WTC11 (cell line): ENCODE measurements at places on chromosomes 11 and 22.

DNA sequence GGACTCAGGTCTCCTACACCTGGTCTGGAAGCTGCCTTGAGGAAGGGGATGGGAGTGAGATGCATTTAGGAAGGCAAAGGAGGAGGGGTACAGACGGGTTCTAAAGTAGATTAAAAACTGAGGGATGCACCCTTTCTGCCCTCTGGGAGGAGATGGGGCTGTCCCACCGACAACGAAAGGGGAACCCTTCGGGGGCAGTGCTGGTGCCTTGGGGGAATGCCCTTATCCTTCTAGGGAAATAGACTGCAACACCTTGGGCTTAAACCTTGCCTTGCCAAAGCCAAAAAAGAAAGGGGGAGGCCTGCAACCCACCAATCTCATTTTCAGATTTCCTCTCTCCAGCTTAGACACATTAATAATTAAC, 89.8 kb downstream of the PLEKHA7 start:
- DNase-seq, result no peak

DNA sequence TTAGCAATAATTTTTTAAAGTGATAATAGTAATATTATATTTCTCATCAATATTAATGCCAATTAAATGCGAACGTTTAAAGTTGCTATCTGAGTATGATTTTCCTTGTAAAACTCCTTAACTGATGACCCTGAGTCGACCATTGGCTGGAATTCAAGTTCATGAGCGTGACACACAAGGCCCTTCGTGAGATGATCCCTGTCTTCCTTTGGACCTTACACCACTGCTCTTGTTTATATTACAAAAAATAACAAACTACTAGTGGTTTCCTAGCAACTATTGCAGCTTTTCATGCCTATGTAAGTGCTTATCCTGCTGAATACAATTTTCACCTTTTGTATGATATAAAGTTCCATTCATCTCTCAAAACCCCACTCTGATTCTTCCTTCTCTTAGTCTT, 752.9 kb downstream of the CNTN5 start:
- DNase-seq, result no peak

DNA sequence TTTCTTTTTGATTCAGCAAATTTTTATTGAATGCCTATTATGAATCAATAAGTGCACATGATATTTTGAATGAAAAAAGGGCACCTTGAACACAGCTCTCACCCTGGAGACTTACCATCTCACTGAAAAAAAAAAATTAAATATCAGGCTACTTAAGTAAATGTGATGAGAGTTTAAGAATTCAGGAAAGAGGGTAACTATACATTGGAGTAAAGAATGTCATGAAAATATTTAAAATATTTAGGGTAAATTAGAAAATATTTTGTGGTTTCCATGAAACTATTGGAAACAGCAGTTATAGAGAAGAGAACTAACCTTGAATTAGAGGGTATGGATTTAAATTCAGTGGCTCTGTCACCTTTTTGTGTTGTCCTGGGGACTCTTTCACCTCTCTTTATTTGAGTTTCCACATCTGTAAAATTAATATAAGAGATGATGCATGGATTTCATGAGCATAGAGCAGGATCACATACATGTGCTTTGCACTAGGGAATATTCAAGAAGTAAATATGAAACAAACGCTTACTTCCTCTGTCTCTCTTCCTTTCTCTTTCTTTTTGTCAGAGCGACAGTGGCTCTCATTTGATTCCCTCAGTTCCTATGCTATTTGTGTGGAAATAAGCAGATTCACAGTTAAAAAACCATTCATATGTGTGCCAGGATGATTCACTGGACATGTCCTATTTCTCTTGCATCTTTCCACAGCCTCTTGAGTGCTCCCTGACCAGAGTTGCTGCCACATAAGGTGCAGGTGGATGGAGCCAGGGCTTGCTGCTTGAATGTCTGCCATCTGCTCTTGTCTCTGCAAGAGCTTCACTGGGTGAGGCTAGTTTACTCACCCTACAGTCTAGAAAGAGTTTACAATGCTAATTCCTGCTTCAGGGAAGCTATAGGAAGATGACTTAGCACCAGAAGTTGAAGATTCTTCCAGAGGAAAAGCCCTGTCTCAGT, 533.1 kb downstream of the ETS1 start:
- no peak for DNase-seq

GRCh38 chr11:5021996-5022395, 24.3 kb upstream of the OR52J3 start:
- DNase-seq, result no peak

- no peak for DNase-seq
Measured at GRCh38 chr22:44494497-44494896, 3.5 kb downstream of the RTL6 start.

DNA sequence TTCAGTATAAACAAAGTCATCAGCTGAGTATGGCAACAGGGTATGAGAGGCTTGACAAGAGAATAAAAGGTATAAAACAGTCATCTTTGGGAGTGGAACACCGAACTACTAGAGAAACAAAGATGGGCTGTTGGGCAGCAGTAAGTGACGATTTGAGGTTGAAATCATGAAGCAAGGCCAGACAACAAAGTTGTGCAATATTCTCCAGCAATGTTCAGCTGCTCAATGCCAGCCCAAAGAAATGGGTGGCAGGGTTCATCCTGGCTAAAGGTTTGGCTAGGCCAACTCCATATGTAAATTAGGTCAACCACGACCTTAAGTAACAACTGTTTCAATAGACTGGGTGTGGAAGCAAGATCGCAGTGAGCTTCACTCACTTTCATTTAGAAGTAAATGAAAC, 6.2 kb downstream of the APIP start:
- DNase-seq, result no peak

DNA sequence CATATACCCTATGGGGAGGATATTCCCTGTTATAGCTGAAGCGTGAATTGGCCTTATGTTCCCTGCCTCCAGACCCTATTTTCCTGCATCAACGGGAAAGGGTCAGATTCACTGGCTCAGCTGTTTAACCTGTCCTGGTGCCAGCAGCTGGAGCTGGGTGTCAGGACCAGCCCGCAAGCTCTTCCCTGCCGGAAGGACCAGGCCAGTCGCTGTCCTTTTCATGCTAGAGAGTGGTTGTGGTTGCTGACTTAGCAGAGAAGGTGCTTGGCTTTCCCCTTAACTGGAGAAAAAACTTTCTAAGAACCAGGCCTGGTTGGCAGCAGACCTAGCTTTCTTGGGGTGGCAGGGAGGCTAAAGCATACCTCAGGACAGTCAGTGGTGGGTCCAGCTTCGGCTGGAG, 5.2 kb upstream of the SREBF2 start:
- DNase-seq, result no peak

DNA sequence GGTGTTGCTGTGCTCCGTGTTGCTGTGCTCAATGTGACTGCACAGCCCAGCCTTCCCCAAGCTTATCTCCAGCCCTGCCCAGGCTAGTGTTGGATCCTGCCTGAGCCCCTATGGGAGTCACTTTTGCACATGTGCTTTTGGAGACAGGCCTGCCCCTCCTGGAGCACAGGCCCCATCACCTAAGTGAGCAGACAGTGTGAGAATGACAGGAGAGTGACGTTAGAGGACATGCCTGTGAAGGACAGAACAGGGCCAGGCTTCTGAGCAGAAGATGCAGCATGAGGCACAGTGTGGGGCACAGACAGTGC, 36.6 kb upstream of the SUSD2 start:
- no peak for DNase-seq
